ENCODE measurements at places on chromosomes 7 and 10.

DNA sequence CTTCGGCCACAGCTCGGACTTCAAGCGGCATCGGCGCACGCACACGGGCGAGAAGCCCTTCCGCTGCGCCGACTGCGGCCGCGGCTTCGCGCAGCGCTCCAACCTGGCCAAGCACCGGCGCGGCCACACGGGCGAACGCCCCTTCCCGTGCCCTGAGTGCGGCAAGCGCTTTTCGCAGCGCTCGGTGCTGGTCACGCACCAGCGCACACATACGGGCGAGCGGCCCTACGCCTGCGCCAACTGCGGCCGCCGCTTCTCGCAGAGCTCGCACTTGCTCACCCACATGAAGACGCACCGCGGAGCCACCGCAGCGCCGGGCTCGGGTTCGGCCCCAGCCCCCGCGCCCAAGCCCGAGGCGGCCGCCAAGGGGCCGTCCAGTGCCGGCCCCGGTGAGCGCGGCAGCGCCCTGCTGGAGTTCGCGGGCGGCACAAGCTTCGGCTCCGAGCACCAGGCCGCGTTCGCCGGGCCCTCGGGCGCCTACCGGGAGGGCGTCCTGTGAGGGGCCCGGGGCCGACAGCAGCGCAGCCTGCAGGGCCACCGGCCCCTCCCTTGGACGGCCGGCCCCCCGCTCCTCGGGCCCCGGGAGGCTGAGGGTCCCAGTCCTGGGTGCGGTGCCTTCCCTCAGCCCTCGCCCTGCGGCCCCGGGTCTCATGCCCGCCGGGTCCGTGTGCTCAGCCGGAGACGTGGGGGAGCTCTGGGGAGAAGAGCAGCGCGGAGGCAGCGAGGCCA, 17.2 kb downstream of the ZNF316 start:
- DNase-seq, result no peak

- DNase-seq, result no peak
Measured at GRCh38 chr7:125823538-125823937, 893.9 kb upstream of the POT1 start.

GRCh38 chr10:97016728-97017473, 168.9 kb downstream of the SLIT1 start:
- no peak for DNase-seq

DNA sequence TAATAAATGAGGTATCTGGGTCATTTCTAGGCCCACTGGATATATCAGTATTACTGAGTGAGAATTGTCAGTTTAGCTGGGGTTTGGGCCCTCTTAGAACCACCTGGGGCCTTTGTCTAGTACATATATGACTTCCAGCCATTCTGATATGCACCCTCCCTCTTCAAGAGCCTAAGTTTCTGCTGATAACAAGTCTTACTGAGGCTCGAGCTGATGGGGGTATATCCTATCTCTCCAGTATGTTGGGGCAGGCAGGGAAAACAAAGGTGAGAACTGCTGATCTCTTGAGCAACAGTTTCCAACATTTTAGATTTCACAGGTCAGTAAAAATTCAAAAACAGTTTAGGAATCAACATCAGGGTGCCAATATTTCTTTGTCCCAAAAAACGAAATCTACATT, 10.8 kb upstream of the ZNRF2 start:
- DNase-seq, result no peak

GRCh38 chr7:77881871-77882270, 83.3 kb downstream of the PHTF2 start:
- no peak for DNase-seq

DNA sequence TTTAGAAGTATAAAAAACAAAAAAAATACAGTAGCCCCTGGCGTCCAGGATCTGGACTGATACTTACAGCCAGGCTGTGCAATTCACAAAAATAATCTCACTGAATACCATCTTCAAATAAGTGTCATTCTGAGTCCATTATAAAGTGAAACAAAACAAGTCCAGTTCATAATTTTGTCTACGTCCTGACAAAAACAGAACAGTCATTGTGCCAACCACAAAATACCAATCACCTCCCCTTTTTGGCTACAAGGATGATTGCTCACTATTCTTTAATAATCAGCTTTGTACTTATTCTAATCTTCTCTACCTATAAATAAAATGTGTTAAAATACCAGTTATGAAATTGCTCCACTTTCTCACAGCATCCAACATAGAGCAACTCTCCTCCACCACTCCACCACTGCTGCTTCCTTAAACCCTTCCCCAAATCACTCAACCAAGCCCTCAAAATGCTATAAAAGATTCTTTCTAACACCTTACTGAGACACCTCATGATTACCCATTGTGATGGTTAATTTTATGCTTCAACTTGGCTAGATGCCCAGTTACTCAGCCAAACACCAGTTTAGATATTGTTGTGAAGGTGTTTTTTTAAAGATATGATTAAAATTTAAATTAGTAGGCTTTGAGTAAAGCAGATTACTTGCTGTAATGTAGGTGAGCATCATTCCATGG, 479.8 kb upstream of the SEMA3A start:
- no peak for DNase-seq

DNA sequence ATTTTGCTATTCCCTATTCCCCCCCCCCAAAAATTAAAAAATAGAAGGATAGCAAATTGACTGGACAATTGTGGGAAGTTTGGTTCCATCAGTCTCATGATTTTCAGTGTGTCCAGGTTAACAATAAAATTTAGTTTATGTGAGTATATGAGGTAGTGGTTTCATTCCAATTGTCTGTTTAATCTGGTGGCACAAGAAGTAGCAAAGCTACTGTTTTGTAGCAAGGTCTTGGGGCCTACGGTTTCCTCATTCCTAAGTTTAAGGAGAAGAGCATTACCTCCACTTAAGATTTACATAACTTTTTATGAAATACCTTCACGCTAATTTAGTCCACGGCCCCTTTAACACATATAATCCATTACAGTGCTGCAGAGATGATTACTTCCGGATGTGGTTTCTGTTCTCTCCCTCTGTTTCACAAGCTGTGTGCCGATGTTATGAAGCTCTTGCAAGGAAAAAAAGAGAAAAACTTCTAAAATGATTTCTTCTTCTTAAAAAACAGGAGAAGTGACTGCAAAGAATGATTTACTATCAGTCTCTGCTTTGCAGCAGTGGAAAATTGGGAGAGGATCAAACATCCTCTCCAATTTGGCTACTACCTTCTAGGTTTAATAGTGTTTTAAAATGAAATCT, 32.7 kb upstream of the NPVF start:
- no peak for DNase-seq

DNA sequence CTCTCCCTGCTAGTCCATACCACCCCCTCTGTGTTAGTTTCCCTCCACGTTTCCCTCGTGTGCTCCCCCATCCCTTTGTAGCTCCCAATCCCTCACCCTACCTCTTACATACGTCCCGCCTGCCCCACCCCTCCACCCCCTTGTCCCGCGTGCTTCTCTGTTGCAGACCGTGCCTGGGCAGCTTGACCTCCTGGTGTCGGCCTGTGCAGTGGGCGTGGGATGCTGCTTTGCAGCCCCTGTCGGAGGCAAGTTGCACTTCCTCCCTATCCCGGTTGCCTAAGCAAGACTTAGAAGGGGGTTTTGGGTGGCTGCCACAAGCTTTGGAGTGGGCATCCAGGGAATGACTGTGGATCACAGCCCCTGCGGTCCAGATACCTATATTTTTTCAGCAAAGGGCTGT, 7.7 kb downstream of the CLCN1 start:
- no peak for DNase-seq

- no peak for DNase-seq
Measured at GRCh38 chr7:128879939-128880746, 17.5 kb downstream of the ATP6V1F start.

- no peak for DNase-seq
Measured at GRCh38 chr10:14717552-14717951, 57.1 kb downstream of the FAM107B start.

DNA sequence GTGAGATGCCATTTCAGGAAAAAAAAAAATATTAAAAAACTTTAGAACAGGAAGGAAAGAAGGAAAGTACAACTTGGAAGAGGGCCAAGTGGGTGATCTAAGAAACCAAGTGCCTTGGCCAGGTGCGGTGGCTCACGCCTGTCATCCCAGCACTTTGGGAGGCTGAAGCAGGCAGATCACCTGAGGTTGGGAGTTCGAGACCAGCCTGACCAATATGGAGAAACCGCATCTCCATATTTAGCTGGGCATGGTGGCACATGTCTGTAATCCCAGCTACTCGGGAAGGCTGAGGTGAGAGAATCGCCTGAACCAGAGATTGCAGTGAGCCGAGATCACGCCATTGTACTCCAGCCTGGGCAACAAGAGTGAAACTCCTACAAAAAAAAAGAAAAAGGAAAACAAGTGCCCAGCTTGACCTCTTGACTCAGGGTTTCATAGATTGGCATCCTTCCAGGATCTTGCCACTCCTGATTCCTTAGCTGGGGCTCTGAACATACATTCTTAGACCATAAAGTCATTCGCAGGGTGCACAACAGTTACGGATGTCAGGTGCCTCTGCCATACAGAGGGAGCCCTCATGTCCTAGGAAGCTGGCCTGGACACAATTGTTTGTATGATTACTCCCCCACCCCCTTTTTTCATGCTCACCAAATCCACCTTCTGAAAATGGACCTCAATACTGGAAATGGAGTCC, 2.1 kb upstream of the GUSB start:
- no peak for DNase-seq

DNA sequence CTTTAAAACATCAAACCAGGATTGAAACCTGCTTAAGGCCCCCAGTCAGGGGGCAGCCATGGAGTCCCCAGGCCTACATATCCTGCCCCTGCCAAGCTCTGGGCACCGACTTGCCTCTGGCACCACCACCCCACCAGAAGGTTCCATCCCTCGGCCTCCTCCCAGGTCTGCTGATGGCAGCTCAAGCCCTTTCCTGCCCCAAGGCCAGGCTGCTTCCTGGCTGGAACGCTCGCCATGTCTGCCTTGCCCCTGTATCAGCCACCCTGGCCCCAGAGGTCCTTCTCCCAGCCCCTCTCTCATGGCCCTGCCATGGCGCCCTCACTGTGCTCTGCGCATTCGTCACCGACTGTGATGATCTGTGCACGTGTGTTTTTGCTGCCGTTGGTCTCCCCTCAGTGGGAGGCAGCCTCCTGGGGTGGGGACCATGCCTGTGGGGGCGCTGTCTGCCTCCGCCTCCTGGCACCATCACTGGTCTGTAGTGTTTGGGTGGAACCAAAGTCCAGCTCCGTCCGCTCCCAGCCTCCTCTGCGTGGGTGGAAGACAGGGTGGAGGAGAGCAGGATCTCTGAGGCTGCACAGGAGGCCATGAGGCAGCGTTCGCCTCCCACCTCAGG, 3.2 kb downstream of the DPYSL4 start:
- no peak for DNase-seq

- no peak for DNase-seq
Measured at GRCh38 chr7:102469972-102470825, 5.4 kb downstream of the LRWD1 start.

- no peak for DNase-seq
Measured at GRCh38 chr7:100166317-100166940, 2.0 kb downstream of the GAL3ST4 start.

DNA sequence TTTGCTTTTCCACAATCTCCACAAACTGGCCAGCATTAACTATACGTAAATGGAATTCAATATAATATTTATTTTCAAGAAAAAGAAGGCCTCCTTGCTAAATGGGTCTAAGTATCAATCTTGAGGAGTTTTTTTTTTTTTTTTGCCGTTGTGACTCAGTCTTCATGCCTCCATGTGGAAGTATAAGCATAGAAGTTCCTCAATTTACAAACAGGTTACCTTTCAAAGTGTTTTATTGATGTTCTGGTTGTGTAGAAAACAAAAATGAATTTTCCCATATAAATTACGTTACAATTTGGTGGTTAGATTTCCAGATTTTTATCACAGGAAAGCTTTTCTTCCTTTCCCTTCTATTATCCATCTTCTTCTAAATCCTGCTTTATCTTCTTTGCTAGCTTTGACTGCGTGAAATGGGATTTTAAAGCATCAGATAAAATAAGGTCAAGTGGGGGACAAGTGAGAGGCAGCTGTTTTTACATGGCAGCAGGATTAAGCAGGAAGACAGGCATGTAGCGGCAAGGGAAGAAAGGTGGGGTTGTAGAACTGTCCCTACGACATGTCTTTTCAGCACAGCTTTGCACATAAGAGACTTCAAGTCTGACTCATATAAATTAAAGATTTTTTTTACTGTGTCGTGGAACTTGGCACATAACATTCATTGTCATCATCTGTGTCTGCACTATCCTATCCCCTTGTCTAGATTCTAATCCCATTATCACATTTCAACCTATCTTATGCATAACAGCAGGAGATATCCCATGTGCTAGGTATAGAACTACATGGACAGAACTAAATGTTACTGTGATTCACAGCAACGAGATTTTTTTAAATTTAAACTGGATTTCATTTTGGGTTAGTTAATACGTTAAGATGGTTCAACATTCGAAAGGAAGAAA, 135.3 kb upstream of the FAM3C start:
- DNase-seq, result no peak

- DNase-seq, result no peak
Measured at GRCh38 chr7:90320801-90321494, at the start of gene FAM237B. FAM237B (minus strand) TSS chr7:90321304; CDS start chr7:90319748, 1,556 bp downstream.

Data from T follicular helper cell (primary cell).